ENCODE measurements at places on chromosomes 13 and 19. TPM values are rescaled to one million over a fixed set of nuclear protein-coding genes. Genes with fewer than 3 reads are reported as not detected.

The NLRP12 gene
- total RNA-seq, result not detected

The OSCAR gene
- total RNA-seq, result not detected

The PINLYP gene
- total RNA-seq, result 0.21 TPM

The ERICH6B gene
- total RNA-seq, result not detected

The WDR87 gene
- total RNA-seq, result not detected

The LGALS14 gene
- total RNA-seq, result not detected

The RXFP2 gene
- total RNA-seq, result not detected

DNA sequence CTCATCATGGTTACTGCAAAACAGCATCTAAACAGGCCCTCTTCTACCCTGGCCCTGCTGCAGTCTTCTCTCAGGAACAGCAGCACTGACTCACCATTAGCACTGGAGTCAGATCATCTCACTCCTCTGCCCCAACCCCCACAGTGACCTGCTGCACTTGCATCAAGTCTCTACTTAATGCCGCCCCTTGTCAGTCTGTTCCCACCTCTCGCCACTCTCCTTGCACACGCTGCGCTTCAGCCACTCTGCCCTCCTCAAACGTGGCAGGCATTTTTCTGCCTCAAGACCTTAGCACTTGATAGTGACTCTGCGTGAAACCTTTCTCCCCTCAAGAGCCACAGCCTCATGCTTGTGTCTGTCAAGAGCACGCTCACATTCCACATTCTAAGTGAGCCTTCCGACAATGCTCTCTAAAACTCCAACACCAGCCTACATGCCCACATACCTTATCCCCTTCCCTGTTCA is 22.1 kb downstream of the MIPEP start:
- peak; percentile 24 for DNase-seq

DNA sequence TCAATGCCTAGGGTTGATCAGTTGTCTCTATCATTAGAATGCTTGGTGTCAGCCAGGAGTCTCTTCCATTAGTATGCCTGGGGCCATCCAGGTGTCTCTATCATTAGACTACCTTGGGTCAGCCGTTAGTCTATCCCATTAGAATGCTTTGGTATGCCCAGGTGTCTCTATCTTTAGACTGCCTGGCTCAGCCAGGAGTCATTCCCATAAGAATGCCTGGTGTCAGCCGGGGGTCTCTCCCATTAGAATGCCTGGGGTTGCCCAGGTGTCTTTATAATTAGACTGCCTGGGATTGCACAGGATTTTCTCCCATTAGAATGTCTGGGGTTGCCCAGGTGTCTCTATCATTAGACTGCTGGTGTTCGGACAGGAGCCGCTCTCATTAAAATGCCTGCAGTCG is 1442.9 kb downstream of the UQCRFS1 start:
- no peak for DNase-seq

- DNase-seq, result no peak
Observed at GRCh38 chr19:3514930-3515329, 8.8 kb downstream of the FZR1 start.

DNA sequence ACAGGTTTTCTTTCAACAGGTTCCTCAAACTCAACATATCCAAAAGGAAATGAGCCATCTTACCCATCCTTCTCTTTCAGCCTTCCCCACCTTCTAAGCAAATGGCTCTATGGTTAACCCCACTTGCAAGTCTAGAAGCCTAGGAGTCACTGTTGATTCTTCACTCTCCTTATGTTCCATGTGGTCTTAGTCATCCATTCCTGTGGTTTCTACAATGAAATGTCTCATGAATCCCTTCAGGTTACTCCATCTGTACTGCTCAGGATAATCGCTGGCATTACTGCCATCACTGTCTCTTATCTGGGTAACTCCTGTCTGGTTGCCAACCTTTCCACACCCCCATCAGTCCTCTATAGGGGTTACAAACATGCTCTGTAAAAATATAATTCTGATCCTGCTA is 381.3 kb downstream of the ENOX1 start:
- peak; percentile 81 for DNase-seq

DNA sequence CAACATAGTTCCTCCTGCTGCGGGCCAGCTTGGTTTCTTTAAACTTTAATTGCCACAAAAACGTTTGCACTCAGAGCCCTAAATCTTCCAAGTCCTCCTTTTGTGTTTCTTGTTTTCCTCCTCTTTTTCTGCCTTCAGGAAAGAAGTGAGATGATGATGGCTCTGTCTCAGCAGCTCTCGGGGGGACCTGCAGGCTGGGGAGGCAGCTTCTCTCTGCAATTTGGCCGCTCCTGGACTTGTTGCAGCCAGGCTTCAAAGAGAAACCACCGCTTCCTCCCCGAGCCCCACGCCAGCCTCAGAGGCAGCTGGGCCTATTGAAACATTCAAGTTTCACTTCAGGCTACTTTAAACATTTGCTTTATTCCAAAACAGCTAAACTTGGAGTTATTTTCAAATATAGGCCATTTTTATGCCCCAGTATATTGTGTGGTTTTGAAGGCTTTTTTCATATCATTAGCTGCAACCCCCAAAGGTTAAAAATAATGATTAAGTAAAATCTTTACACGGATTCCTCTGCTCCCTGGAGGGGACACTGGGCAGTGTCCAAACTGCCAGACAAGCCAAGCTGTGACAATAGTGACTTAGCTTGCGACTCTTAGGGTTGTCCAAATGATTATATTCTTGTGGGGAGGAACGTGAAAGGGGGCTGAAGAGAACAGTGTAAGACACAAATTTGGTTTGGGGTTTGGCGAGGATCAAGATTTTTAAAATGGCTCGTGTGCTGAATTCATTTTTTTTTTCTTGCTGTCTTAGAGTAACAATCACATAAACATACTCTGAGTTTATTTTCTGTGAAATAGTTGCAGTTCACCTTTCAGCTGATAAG is 330.8 kb downstream of the DLEU7 start:
- no peak for DNase-seq

GRCh38 chr13:113927661-113928581 is 46.0 kb downstream of the C13orf46 start:
- DNase-seq, result peak; percentile 80

- no peak for DNase-seq
Observed at GRCh38 chr13:32866921-32867320, 149.3 kb upstream of the KL start.

DNA sequence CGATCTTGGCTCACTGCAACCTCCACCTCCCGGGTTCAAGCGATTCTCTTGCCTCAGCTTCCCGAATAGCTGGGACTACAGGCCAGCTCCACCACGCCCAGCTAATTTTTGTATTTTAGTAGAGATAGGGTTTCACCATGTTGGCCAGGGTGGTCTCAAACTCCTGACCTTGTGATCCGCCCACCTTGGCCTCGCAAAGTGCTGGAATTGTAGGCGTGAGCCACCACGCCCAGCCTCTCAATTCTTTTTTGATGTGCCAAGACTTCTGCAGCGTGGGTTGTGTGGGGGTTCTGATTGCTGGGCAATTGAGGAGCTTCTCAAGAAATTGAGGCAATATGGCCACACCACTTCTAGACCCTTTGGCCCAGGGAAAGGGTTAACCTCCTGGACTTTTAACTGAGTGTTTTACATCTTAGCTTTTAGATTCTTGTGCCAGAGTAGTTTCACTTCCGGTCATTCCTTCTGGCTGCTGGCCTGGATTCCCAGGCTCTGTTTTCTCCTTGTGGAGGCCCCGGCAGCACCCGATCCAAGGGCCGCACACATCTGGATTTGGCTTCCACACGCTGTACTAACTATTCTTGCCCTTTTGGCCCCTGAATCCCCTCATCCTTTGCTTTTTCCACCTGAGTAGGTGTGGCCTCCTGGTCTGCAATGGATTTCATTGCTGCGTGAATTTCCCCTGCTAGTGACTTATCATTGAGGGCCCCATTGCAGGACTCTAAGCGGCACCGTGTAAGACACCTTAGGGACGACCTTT is 14.7 kb downstream of the SMARCA4 start:
- DNase-seq, result no peak

- no peak for DNase-seq
Observed at GRCh38 chr13:51241720-51242119, 19.5 kb downstream of the FAM124A start.

GRCh38 chr19:48810151-48810550 is 678 bp downstream of the BCAT2 start:
- DNase-seq, result no peak

DNA sequence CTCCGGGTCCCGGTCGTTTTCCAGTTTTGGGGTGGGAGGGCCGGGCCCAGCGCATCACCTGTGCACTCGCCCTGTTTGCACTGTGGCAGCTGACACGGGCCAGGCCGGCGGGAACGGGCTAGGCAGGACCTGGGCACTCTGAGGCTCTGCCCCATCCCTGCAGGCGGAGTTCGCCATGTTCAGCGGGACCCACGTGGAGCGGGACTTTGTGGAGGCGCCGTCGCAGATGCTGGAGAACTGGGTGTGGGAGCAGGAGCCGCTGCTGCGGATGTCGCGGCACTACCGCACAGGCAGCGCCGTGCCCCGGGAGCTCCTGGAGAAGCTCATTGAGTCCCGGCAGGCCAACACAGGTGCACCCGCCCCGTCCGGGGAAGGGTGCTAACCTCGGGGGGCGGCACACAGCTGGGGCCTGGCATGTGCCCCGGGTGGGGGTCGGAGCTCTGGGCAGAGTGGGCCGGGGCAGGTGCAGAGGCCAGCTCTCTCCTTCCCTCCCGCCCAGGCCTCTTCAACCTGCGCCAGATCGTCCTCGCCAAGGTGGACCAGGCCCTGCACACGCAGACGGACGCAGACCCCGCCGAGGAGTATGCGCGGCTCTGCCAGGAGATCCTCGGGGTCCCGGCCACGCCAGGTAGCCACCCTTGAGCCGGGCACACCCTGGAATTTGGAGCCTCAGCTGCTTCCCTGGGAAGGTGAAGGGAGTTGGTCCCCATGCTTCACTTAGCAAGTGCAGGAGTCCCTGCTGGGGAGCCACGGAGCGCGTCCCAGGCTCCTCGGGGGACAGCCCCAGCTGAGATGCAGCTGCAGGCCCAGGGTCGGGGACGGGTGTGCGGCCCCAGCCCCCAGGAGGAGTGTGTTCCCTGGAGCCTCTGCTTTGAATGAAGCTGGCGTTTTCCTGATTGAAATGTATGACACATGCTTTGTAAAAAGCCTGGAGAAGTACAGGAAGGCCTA is 9.3 kb upstream of the ZNF554 start:
- DNase-seq, result no peak

GRCh38 chr19:1700733-1701663 is 48.6 kb upstream of the TCF3 start:
- no peak for DNase-seq

GRCh38 chr19:39236527-39236926 is 8.3 kb downstream of the IFNL3 start:
- DNase-seq, result no peak

GRCh38 chr13:73943137-73943964 is 190.9 kb downstream of the KLF12 start:
- no peak for DNase-seq

DNA sequence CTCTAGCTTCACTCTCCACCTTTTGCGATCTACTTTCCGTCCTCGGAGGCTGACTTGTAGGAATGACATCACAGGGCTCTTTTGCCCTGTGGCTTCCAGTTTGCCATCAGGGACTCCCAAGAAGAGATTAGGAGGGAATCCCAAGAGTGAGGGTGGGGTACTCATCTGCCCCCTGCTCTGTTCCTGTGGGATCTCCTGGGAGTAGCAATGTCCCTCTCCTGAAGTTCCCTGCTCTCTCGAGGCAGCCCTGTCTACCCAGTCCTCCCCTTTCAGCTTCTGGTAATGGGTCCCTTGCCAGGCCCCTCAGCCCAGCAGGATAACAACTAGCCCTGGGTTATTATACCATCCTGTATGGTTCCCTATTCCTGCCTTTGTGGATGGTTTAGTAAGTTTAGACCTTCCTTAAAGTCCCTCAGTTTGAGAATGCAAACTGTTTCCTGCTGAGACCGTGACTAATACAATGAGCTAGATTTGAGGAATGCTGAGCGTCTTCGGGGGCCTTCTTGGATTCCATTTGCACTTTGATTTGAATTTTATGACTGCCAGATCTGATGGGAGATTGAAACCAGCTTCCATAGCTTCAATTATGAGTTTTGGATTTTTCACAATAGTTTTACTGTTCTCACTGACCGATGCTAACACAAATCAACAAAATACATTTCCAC is 73.7 kb upstream of the IPO5 start:
- peak; percentile 54 for DNase-seq

- no peak for DNase-seq
Observed at GRCh38 chr19:3809881-3810707, 23.9 kb upstream of the MATK start.

DNA sequence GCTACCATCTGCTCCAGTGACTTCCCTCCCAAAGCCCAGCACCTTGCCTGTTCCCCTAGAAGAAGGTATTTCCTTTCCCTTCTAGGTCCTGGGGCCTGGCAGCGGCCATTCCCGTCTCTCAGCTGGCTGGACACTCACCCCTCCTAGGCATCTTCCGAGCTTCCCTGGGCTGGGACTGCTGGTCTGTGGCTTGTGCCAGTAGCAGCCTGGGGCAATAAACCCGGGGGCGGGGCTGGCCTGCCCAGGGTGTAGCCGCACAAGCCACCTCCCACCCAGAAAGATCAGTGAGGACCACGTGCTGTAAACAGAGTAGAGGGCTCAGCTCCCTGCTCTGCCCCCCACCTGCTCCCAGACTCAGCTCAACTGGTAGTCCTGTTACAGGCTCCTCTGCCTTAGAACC is 15.0 kb downstream of the LIPE start:
- no peak for DNase-seq

GRCh38 chr13:94996445-94996844 is 284.1 kb upstream of the SOX21 start:
- no peak for DNase-seq

Data from mammary epithelial cell (primary cell).